Stimulated activated CD8-positive, alpha-beta memory T cell treated with anti-CD3 and anti-CD28 coated beads, Interleukin-2, amount 100 ng/mL, for 1 hour (primary cell): ENCODE measurements at places on chromosomes 13 and 19.

- DNase-seq: no peak
These were observed 2.0 kb downstream of the CAMSAP3 start for GRCh38 chr19:7597689-7598088.

GRCh38 chr19:16039081-16039480 is 37.2 kb upstream of the TPM4 start:
- DNase-seq: no peak

DNA sequence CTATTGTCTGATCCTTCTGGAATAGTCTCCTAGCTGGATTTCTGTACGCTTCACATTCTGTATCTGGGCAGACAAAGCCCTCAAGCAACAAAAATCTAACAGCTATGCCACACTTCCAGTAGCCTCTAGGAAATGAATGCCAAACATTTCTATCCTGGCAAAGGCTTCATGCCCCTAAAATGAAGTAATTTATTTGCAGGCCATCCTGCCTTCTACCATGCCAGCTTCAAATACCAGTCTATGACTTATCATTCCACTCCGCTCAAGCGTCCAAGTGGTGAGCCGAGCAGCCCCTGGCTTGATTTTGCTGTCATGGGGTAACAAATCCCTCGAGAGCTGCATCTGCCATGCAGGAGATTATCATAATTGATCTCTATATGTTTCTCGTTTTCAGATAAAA is 86.9 kb downstream of the LHFPL6 start:
- DNase-seq: no peak

- DNase-seq: no peak
These were observed 108.9 kb downstream of the ZAR1L start for GRCh38 chr13:32206097-32206740.

GRCh38 chr13:33051632-33052031 is 35.4 kb downstream of the KL start:
- no peak for DNase-seq

DNA sequence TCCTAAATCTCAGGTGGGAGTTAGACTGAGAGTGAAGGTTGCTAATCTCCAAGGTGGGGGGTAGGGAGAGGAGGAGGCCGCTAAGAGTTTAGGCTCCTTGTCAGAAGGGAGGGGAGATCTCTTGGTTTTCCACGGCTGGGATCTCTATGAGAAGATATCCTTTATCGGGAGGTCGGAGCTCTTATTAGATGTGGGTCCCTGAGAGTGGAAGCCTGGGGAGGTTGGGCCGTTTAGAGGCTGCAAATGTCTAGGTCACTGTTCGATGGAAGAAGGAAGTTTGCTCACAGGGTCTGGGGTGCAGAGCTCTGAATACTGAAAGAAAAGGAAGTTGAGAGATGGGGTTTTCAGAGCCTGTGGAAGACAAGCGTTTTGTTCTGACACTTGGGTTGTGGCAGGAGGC is 3.8 kb downstream of the MYADM start:
- DNase-seq: no peak

GRCh38 chr19:43779820-43780219 is 953 bp downstream of the KCNN4 start:
- DNase-seq: no peak

GRCh38 chr19:13267889-13268288 is 117.7 kb downstream of the IER2 start:
- DNase-seq: no peak

GRCh38 chr13:51607165-51607564 is 22.9 kb downstream of the WDFY2 start:
- DNase-seq: no peak

- DNase-seq: no peak
These were observed 41.4 kb downstream of the DEDD2 start for GRCh38 chr19:42175952-42176648.

DNA sequence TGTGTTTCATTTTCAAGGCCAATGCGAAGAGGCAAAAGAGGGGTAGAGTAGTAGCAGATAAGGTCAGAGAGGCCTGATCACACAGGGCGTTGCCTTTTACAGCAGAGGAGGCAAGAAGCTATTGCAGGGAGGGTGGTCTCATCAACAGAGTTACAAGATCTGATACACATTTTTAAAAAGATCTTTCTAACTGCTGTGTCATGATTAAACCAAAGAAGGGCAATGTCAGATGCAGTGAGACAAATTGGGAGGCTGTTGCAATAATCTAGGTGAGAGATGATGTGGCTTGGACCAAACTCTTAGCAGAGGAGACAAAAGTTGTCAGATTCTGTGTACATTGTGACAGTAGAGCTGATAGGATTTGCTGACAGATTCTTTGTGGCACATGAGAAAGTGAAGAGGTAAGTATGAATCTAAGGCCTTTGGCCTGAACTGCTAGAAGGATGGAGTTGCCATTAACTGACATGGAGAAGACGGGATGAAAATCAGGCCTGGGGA is 13.0 kb upstream of the LRRC63 start:
- DNase-seq: no peak
